ENCODE measurements at places on chromosomes 6 and 20.

DNA sequence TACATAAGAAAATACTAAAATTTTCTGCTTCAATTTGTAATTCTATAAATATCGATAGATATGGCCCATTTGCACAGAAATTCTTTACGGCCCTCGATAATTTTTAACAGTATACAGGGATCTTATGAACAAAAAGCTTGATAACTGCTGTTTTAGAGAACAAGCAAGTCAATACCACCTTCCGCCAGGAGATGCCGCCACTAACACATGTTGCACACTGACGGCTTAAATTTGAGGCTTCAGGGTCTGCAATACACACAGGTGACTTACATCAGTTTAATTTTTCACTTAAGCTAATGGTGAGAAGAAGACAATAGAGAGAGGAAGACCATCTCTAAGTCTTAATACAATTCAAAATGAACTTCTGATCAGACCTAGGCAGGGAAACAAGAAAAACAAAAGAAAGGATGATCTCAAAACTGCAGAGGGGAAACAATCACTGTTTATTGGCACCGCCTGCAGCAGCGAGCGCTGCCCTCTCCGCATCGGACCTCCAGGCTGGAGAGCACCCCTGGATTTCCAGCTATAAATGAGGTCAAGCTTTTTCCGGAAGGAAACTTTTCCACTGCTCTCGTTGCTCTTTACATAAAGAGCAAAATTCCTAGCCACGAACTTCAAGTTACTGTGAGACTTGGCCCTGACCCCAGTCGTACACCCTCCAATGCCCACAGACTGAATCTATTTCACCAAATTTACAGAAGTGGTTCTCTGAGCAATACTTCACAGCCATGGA lies 53.9 kb downstream of the OTOR start:
- peak; percentile 39 for DNase-seq

- no peak for DNase-seq
Observed at GRCh38 chr20:52096117-52096516, 95.5 kb downstream of the ZFP64 start.

- DNase-seq = no peak
Observed at GRCh38 chr6:162512744-162513143, 214.8 kb downstream of the PRKN start.

- DNase-seq = no peak
Observed at GRCh38 chr6:28643017-28643740, 117.5 kb downstream of the GPX5 start.

DNA sequence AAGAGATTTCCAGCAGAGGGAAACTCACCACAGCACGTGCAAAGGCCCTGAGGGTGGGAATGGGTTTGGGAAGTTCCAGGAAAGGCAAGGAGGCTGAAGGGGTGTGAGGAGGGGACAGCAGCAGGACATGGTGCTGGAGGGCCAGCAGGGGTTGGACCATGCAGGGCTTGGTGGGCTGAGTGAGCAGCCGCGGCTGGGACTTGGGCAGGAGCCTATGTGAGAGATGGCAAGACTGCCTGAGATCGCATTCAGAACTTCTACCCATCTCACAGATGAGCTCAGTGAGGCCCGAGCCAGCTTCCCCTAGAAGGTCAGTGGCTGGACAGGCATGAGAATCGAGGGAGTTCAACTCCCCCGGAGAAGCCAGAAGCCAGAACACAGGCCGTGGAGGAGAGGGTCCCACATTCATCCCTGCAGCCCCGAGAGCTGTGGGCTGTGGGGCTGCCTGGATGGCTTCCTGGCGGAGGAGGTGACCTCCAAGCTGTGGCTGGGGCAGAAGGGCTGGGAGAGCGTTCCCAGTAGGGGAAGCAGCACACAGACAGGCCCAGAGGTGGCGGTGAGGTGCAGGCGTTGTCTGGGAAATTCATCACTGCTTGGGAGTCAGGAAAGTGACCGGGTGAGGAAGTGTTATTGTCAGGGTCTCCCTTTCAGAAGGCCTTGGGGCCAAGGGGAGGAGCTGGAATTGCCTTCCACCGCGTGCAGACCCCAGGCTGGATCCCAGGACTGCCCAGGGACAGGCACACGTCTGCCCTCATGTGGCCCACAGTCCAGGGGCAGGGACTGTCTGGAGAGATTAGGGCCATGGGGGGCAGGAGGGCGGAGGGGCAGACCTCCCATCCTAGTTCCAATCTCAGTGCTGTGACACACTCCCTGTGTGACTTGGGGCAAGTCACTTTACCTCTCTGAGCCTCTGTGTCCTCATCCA lies 103.8 kb downstream of the CEBPB start:
- DNase-seq = no peak

DNA sequence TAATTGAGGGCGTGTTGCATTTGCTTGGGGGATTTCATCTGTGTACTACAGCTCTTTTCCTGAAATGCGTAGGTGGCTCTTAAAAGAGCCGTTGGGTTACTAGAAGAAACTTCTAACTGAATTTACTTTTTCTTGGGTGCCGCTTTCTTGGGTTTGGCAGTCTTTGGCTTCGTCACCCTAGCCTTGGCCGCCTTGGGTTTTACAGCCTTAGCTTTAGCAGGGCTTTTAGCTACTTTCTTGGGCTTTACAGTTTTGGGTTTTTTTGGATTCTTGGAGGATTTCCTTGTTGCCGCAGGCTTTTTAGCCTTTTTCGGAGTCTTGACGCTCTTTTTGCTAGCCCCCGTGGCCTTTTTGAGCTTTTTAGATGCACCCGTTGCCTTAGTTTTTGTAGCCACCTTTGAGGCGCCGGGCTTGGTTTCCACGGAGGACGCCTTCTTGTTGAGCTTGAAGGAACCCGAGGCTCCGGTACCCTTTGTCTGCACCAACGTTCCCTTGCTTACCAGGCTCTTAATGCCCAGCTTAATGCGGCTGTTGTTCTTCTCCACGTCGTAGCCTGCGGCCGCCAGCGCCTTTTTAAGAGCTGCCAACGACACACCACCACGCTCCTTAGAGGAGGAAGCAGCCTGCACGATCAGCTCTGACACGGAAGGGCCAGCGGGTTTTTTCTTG lies 54.5 kb downstream of the TRIM38 start:
- DNase-seq = no peak

DNA sequence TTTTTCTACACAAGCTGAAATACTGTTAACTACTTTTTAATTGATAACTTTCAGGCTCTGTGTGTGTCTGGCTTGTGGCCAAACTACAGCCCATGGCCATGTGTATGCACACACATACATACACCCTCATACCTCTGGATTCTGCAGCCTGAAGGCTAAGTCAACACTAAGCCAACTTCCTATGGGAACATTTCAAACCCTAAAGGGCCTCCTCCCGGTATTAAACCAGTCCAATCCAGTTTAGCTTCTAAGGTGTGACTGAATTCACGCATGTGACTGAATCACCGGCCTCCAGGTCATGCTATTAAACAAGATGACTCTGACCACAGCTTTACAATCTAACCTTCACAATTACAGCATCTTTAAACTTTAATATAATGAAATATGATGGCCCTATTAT lies 20.7 kb upstream of the DST start:
- no peak for DNase-seq

DNA sequence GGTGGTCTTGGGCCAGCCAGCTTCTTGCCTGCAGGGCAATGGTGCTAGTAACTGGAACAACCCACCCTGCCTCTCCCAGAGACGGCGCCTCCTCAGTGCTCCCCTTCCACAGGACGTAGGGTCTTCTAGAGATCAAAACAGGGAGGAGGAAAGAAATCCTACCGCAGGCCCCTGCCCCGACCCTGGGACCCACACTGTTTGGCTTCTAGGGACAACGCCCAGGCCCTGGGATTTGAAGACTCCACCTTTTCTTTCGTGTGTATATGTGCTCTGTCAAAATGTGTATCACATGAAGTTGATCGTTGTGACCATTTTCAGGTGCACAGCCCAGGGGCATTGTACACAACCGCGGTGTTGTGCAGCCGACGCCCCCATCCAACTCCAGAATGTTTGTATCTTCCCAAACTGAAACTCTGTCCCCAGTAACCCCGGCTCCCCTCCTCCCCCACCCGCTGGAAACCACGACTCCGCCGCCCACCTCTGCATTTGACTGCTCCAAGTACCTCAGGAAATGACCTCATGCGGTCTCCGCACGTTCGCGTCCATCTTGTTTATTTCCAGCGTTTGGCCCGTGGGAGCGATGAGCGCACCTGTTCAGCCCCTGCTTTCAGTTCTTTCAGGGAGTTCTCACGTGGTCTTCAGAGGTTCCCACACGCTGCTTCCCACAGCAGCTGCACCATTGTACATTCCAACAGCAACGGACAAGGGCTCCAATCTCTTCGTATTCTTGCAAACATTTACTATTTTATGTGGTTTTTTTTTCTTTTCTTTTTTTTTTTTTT lies 3.4 kb upstream of the BHLHE23 start:
- peak; percentile 78 for DNase-seq

DNA sequence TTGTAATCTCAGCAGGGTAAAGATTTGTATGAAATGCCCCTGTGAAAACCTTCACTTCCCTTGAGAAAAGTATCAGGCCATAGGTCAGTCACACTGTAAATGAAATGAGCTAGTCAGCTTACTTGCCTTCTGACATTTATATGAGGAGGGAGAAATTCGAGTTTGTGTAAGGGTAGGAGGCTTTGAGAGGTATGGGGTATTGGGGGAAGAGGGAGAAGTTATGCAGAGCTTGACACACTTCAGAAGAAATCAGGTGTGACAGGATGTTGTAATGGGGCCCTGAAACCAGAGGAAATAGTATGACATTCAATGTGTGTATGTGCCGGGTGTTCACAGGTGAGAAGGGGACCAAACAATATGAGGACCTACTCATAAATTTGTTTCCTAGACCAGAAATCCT lies 64.2 kb upstream of the CCN6 start:
- peak; percentile 24 for DNase-seq

DNA sequence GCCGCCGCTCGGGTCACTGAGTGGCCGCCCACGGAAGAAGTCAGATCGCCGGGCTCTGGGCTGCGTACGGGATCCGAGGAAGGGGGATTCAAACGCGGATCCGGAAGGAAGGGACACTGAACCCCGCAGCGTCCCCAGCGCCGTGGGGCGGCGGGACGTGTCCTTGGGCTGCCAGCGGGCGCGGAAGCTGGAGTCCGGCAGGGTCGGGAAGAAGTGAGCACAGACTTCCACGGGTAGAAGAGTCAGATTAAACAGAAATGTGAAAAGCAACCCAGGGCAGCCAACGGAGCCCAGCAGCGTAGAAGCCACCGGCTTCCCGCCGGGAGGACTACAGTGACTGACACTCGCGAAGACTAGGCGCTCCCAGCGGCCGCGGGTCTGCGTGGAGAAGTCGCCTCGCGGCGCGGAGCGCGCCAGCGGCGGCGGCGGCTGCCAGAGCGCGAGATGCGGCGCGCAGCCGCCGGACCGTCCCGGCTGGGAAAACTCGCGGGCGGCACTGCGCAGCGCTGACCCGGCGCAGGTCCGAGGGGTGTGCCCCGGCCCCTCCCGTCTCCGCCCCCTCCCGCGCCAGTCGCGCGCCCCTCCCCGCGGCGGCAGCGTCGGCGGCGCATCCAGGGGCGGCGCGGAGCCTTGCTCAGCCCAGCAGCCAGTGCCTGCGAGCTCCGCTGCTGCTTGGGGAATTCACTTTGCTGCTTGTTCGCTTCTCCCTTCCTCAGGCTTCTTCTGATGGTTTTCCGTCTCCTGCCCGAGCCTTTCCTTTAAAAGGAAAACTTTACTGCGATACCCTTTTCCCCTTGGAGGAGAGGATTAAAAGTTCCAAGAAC lies at the start of gene SAMD5:
Gene SAMD5 (plus strand): TSS at position 649 of the 824 bp plus-strand sequence. CDS start 239 bp downstream, outside the sequence.
- DNase-seq = no peak

DNA sequence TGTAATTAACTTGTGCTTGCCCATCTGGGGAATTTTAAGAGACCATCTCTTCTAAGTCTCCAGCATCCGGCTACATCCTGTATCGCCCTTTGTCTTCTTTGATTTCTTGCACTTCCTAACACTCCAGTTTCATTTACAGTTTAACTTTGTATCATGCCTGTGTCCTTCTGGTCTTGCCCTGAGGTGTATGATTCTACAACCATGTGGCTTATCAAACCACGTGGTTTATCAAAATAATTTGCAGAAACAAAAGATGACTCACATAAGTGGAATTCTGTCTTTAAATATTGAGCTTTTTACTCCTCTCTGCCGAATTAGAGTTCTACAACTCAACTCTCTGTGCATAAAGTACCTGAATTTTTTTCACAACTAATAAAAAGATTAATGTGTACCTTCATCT lies 580.7 kb downstream of the KIF16B start:
- DNase-seq = no peak

DNA sequence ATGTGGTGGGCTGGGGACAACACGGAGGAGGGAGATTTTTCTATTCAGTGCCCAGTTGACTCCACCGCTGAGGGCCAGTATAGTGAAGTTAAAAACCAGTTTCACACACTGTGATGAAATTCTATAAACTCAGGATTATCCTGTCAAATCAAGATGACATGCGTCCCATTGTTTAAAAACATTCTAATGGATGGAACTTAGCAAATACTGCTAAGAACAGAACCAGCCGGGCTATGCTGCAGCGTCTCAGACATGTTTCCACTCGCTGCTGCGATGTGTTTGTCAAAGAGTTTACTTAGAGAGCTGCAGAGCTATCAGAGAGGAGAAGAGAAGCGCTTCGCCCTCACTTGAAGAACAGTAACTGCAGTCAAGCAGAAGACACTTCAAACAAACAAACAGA lies 212.6 kb upstream of the FOXQ1 start:
- no peak for DNase-seq

- DNase-seq = no peak
Observed at GRCh38 chr6:18675881-18676280, 288.7 kb downstream of the RNF144B start.

- DNase-seq = no peak
Observed at GRCh38 chr6:150887978-150888563, 22.6 kb downstream of the MTHFD1L start.

DNA sequence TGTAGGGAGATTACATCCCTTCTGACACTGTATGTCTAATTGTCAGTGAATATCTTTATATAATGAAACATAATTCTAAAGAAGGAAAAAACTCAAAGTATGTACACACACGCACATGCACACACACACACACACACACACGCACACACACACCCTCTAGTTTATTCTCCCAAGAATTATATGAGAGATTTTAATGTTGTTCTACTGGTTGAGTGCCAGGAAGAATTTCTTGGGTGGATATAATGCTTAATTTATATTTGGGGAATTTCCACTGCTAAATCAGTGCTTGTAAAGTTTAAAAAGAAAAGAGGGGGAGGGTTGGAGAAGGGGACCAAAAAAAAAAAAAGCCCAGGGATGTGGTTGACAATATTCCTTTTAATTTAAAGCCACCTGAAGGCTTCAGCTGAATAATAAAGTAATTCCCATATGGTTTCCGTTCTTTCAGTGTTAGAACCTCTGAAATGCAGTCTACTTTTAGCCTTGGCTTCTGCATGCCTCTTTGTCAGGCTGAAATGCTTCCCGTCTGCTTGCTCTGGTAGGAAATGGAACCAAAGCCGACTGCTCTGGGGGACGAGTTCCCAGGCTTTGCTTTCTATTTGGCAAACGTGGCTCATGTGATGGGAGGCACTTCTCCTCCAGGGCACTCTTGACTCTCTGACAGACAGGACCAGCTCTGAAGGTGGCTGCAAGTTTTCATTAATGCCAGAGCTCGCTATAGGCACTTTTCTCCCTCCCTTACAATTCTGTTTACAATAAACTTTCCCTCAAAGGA lies 225.4 kb downstream of the PRL start:
- DNase-seq = no peak

GRCh38 chr20:24765316-24766142 lies 183.5 kb upstream of the CST7 start:
- no peak for DNase-seq
